ENCODE measurements at places on chromosomes 3 and 15.

GRCh38 chr3:116161575-116162525, 283.4 kb downstream of the LSAMP start:
- no peak overlapping the region for H3K27ac ChIP-seq
- no peak overlapping the region for H3K4me3 ChIP-seq
- no peaks in the 10 kb centered on the region for H3K36me3 ChIP-seq
- no peak for DNase-seq
- H3K27me3 ChIP-seq: no peaks in the 10 kb centered on the region
- no peaks in the 10 kb centered on the region for H3K4me1 ChIP-seq

- H3K4me3 ChIP-seq: no peak overlapping the region
- DNase-seq: no peak
- H3K36me3 ChIP-seq: no peaks in the 10 kb centered on the region
- no peaks in the 10 kb centered on the region for H3K4me1 ChIP-seq
Observed at GRCh38 chr3:134693226-134693625, 42.4 kb upstream of the KY start.

- H3K4me1 ChIP-seq: peaks cover 62% of the 10 kb centered on the region
- no peaks in the 10 kb centered on the region for H3K27me3 ChIP-seq
- no peaks in the 10 kb centered on the region for H3K36me3 ChIP-seq
- no peak overlapping the region for H3K4me3 ChIP-seq
Observed at GRCh38 chr15:98855067-98855814, 152.4 kb downstream of the PGPEP1L start.

DNA sequence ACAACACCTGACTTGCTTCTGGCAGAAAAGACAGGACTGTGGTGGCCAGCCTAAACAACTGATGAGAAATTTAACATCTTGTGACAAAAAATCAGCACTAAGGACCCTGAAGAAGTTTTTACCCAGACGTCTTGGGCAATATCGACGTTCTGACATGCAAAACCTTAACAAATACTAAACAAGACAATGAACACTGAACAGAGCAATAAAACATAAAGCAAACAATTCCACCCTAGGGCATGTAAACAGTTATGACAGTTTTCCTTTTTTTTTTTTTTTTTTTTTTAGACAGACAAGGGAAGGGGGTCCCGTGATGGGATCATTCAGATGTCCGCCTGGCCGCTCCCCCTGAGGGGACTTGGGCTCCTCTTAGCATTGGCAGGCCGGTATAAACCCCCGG, 738.0 kb downstream of the SI start:
- H3K4me1 ChIP-seq: no peaks in the 10 kb centered on the region
- DNase-seq: no peak

DNA sequence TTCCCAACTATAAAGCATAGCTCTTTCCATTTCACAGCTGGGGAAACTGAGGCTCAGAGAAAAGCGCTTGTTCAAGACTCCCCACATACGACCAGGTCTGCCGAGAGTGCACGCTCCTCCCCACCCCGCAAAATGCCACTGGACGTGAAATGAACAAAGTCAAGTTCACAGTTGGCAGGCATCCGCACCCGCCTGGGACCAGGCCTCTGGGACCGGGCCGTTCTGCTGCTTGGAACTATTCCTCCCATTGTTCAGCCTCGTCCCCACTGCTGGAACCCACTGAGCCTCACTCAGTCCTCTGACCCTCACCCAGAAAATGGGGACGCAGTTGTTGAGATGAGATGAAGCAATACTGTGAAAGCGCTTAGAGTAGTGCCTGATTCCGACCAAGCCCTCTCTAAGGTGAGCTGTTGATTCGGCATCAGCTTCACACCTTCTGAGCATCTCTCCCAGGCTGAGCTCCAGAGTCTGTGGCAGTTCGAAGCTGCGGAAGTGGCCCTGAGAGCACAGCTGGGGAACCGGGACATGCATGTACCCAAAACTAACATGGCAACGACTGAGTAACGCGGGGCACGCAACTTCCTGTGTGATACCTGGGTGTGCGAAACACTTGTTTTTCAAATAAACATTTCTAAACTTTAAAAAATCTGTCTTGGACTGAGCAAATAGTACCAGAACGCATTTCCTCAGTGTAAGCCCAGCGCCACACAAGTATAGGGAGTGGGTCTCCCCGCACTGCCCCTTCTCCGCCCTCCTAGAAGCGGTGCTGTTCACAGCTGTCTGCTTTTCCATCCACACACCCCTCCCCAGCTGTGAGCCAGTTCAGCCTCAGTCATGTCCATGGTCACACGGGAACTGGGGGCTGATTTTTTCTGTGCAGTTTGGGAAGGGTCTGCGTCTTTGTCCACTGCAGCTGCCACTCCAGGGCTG, 93.4 kb downstream of the CHSY1 start:
- H3K27ac ChIP-seq: no peak overlapping the region
- H3K27me3 ChIP-seq: peaks cover 9% of the 10 kb centered on the region
- DNase-seq: no peak
- H3K36me3 ChIP-seq: peaks cover 3% of the 10 kb centered on the region
- no peak overlapping the region for H3K4me3 ChIP-seq

DNA sequence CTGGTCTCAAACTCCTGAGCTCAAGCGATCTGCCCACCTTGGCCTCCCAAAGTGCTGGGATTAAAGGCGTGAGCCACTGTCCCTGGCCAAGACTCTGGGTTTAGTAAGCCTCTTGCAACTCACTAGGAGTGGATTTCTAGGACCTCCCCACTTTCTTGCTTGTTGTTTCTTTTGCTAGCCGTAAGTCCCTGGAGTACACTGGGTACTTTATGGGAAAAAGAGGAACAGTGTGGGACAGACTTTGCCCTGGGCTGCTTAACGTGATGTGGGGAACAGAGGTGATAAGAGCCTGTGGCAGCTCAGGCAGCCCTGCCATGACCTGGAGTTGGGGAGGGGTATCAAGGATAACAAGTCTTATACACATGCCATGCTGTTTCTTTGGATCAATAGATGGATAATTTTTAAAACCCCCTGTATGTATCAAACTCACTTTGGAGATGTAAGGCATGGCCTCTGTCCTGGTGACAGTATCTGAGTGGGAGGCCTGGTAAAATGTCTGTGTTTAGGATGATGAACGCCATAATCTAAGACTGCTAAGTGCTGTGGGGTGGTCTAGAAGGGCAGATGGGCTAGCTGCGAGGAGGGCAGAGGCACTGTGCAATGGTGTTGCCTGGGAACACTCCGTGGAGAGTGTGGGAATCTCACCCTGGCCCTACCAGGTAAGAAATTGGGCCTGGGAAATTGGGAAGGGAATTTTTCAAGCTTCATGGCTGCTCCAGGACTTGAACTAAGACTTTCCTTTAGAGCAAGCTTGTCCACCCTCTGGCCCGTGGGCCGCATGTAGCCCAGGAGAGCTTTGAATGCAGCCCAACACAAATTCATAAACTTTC, 54.8 kb downstream of the SMAD3 start:
- no peak for DNase-seq
- peak overlapping the region; percentile 84 for H3K27ac ChIP-seq
- H3K4me1 ChIP-seq: peaks cover 98% of the 10 kb centered on the region
- peaks cover 42% of the 10 kb centered on the region for H3K36me3 ChIP-seq
- peak overlapping the region; percentile 40 for H3K4me3 ChIP-seq

DNA sequence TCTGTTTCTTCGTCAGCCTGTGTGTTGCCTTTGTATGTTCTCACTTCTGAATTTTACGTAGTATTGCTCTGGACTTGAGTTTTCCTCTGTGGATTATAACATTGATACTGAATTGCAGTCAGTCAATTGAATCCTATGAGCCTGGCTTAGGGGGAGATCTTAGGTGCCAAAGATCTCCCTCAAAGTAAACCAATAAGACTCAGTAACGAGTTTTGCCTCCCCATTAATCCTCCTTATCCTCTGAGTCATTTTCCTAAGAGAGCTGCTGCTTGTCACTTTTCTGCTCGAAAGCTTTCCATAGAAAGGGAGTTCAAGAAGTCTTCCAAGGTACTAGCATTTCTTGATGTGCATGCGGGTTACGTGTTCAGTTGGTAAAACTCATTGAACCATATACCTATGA, 126.4 kb downstream of the CHDH start:
- no peaks in the 10 kb centered on the region for H3K4me1 ChIP-seq
- H3K4me3 ChIP-seq: no peak overlapping the region
- H3K36me3 ChIP-seq: no peaks in the 10 kb centered on the region
- peaks cover 43% of the 10 kb centered on the region for H3K27me3 ChIP-seq

- peak overlapping the region; percentile 16 for H3K4me3 ChIP-seq
- H3K4me1 ChIP-seq: peaks cover 96% of the 10 kb centered on the region
- DNase-seq: no peak
Observed at GRCh38 chr3:157131861-157132260, 28.1 kb downstream of the CCNL1 start.

- peaks cover 15% of the 10 kb centered on the region for H3K4me1 ChIP-seq
- H3K27ac ChIP-seq: no peak overlapping the region
- DNase-seq: no peak
- H3K27me3 ChIP-seq: no peaks in the 10 kb centered on the region
- H3K36me3 ChIP-seq: peaks cover 3% of the 10 kb centered on the region
Observed at GRCh38 chr3:60294181-60294580, 957.1 kb downstream of the FHIT start.

DNA sequence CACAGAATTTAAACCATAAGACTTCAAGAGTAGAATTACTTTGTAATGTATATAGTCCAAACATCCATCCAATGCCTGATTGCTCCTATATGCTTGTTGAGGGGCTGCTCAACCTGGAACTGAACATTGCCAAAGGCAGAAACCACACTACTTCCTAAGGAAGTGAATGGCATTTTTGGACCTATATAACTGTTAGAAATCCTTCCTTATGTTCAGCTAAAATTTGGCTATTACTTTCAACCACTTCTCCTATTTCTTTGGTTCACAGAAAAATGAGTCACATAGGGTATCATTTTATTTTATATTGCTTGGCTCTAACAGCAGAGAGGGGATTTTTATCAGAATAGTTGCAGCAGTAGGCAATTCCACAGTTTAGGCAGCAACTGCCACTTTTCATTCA, 342.1 kb downstream of the SLC9A9 start:
- no peaks in the 10 kb centered on the region for H3K36me3 ChIP-seq
- no peak overlapping the region for H3K27ac ChIP-seq
- no peak overlapping the region for H3K4me3 ChIP-seq
- DNase-seq: no peak
- no peaks in the 10 kb centered on the region for H3K27me3 ChIP-seq

DNA sequence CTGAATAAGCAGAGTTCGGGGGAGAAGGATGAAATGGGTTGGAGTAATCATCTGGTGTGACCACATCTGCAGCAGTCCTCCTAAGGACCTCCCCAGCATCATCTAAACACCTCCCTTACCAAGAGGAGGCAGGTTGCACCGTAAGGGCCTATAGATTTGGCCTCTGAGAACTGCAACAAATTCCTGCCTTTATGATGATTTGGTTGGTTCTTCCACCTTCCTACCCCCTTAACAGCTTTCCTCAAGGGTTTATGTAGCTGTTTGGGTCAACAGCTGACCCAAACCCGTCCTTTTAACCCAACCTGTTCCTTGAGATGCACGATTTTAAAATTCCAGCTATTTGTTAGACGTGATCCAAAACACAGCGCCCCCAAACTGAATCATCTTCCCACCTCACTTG, 58.2 kb downstream of the AAGAB start:
- DNase-seq: no peak
- peak overlapping the region; percentile 69 for H3K27ac ChIP-seq
- H3K4me3 ChIP-seq: no peak overlapping the region
- peaks cover 66% of the 10 kb centered on the region for H3K36me3 ChIP-seq
- no peaks in the 10 kb centered on the region for H3K27me3 ChIP-seq
- peaks cover 19% of the 10 kb centered on the region for H3K4me1 ChIP-seq

DNA sequence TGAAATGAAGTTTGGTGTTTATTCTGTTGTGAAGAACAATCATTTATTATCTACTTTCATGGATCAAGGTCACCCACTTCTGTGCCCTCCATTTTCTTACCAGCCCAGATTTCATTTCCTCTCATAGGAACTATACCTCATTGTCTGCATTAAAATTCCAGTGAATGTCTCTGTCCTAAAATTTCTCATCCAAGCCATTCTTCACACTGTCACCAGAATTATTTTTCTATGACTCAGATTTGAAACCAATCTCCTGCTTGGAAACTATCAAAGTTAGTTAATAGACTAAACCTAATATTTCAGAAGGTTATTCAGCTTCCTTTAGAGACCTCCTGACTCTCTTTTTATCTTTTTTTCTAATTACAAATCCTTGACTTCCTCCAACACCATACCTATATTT, 364.1 kb upstream of the CBLB start:
- H3K27ac ChIP-seq: no peak overlapping the region
- no peak for DNase-seq
- H3K4me3 ChIP-seq: no peak overlapping the region
- peaks cover 46% of the 10 kb centered on the region for H3K36me3 ChIP-seq

GRCh38 chr15:99303907-99304306, 52.6 kb downstream of the LRRC28 start:
- no peak overlapping the region for H3K27ac ChIP-seq
- no peak overlapping the region for H3K4me3 ChIP-seq
- H3K4me1 ChIP-seq: no peaks in the 10 kb centered on the region
- H3K36me3 ChIP-seq: no peaks in the 10 kb centered on the region
- no peaks in the 10 kb centered on the region for H3K27me3 ChIP-seq

- no peak for DNase-seq
- no peak overlapping the region for H3K27ac ChIP-seq
- no peaks in the 10 kb centered on the region for H3K36me3 ChIP-seq
- no peak overlapping the region for H3K4me3 ChIP-seq
Observed at GRCh38 chr15:66161108-66161507, 92.4 kb downstream of the MEGF11 start.

GRCh38 chr3:47646362-47646761, 67.7 kb upstream of the CSPG5 start:
- H3K4me1 ChIP-seq: no peaks in the 10 kb centered on the region
- H3K36me3 ChIP-seq: peaks cover 25% of the 10 kb centered on the region

DNA sequence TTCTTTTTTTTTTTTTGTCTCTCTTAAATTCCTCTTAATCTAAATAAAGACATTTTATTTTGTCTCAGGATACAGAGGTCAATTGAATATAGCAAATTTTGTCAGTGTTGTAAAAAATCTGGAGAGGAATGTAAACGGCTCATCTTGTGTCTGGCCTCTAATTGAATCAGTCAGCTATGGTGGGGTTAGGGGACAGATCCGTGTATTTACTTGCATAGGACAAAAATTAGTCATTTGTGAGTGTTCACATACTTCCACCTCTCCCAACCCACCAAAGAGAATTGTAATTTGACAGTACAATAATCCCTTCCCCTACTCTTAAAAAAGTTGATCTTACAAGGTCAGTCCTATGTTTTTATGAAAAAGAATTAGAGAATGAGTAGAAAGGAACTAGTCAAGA, 18.3 kb downstream of the PPARG start:
- no peaks in the 10 kb centered on the region for H3K36me3 ChIP-seq
- H3K27me3 ChIP-seq: peaks cover 18% of the 10 kb centered on the region
- H3K4me3 ChIP-seq: no peak overlapping the region
- DNase-seq: no peak

DNA sequence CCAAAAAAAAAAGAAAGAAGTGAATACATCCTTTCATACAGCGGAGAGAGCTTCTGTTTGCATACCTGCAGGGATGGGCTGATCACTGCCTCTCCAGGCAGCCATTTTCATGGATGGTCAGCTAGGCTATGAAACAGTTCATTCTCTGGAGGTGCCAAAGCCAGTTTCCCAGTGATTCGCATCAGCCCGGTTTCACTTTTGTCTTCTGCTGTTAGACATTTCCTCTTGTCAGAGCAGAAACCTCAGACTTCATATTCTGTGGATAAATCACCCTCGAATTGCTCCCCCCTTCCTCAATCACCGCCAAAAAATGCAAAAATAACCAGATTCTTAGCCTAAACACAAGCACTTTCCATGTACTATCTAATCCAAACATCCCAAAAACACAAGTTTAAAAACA, 225.6 kb downstream of the ADAMTS9 start:
- H3K27me3 ChIP-seq: no peaks in the 10 kb centered on the region
- no peaks in the 10 kb centered on the region for H3K36me3 ChIP-seq
- no peak overlapping the region for H3K4me3 ChIP-seq

Data from activated naive CD4-positive, alpha-beta T cell treated with anti-CD3 and anti-CD28 coated beads, Interleukin-2, amount 10 ng/mL, durations not matched to agents 7 days and 5 days (primary cell).